ENCODE measurements at places on chromosomes 1 and 21.

DNA sequence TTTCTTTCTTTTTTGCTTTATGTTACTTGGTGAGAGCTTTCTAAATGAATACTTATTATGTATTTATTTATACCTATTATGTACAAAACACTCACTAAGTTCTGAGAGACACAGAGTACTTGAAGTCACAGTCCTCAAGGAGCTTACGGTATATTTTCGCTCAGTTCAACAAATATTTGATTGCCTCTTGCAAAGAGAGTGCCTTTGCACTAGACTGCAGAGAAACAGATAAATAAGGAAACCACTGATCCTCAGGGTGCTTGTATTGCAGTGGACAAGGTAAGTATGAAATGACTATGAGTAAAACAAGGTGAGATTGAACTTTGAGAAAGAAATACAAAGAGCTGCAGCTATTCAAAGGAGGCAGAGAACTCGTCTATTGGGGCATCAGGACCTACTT, 123.3 kb downstream of the C1orf21 start:
- no peak for DNase-seq

DNA sequence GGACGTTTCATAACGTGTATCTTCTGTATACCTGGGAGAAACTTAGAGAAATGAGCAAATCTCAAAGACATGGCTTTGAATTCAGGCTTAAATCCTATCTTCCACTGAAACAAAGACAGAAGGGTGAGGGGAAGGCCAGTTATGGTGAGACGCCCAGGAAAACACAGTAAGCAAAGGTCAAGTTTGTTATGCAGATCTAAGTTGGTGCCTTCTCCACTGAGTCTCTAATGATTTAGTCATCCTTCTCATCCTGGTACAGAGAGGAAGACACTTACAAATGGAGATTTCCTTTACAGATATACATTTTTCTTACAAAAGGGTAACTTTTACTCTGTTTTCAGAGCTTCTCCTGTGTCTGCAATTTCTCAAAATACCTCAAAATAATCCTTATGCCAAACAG, 64.4 kb downstream of the MAP3K7CL start:
- no peak for DNase-seq

- no peak for DNase-seq
These were observed 5.1 kb upstream of the SSR2 start for GRCh38 chr1:156025876-156026275.

GRCh38 chr21:37619464-37619974, 252.9 kb downstream of the DYRK1A start:
- DNase-seq, result no peak

GRCh38 chr1:243253211-243253925, 1.7 kb downstream of the CEP170 start:
- no peak for DNase-seq

DNA sequence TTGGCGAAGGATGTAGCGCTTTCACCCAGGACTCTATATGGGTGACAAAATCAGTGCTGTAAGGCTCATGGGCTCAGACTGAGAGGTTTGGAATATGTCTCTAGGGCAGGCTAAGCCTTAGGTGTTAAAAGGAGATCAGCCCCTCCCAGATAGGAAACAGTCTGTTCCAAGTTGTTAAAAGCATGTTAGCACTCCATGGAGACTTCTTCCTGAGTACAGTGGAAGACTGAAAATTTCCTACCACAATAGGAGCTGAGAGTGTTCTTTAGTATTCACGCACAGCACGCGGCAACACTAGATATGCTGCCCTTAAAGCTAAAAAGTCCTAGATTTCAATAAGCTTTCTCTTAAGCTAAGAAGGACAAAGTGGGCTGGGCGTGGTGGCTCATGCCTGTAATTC, 122.1 kb downstream of the TRABD2B start:
- DNase-seq, result no peak

GRCh38 chr1:179754041-179754624, 11.0 kb downstream of the FAM163A start:
- no peak for DNase-seq

- no peak for DNase-seq
These were observed 73.2 kb downstream of the DISC1 start for GRCh38 chr1:231699784-231700183.

GRCh38 chr1:50735443-50735842, 224.6 kb downstream of the FAF1 start:
- DNase-seq, result no peak

- DNase-seq, result no peak
These were observed 15.5 kb downstream of the IFNGR2 start for GRCh38 chr21:33418691-33419090.

DNA sequence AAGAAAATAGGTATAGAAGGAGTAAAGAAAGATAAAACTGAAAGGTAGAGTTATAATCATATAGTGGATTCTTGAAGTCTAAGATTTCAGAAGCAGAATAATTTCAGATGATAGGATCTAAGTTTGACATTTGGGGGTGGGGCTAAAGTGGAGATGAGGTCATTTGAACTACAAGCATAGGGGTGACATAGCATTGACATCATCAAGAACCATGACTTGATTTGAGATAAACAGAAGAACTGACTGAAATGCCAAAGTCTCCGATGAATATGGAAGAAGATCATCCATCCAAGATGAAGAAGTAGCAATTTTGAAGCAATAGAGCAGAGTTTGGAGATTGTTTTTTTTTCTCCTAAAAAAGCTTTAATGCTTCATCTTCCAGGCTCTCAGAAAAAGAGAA, 122.3 kb downstream of the MACF1 start:
- DNase-seq, result no peak

DNA sequence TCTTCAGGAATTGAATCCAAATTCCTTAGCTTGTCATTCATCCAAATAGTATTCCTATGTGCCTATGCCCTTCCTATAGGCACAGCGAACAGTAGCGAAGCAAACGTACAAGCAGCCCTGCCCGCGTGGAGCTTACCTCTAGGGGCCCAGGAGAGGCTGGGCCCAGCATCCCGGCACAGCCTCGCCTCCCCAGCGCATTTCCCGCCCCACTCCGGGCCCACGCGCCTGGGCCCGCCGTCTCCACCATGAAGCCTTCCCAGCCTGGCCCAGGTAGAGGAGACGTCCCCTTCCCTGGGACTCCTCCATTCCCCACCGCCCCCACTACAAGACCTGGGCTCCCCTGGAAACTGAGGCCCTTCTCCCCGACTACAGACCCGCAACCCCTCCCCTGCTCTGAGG, 245 bp upstream of the TMEM269 start:
- no peak for DNase-seq

GRCh38 chr1:230548357-230548756, 93.9 kb upstream of the COG2 start:
- no peak for DNase-seq

GRCh38 chr1:23615423-23615822, 56.1 kb upstream of the ID3 start:
- no peak for DNase-seq

GRCh38 chr1:242146652-242147051, 147.8 kb upstream of the MAP1LC3C start:
- DNase-seq, result no peak

- DNase-seq, result no peak
These were observed 134.4 kb upstream of the SMYD2 start for GRCh38 chr1:214146523-214146922.

- no peak for DNase-seq
These were observed 210.3 kb downstream of the ASTN1 start for GRCh38 chr1:176954242-176954641.

DNA sequence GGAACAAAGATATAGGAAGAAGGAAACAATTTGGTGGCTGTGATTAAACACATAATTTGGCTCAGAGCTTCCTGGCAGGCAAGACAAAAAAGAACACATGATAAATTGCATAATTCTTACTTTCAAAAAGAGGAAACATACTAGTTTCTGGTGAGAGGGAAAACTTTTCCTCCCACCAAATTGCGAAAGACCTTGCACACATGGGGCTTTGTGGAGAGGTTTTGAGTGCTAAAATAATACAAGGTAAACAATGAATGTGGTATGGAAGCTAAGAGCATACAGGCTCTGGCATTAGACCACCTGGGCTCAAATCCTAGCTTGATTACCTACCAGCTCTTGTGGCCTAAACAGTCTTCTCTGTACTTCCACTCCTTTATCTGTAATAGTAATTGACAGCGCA, 140.2 kb upstream of the HOOK1 start:
- no peak for DNase-seq

- no peak for DNase-seq
These were observed 62.1 kb downstream of the PRKCZ start for GRCh38 chr1:2112280-2112701.

GRCh38 chr1:165444897-165445370, at the start of gene RXRG:
RXRG (minus strand) TSS chr1:165445126; CDS start chr1:165444893, 233 bp downstream.
- DNase-seq, result no peak

DNA sequence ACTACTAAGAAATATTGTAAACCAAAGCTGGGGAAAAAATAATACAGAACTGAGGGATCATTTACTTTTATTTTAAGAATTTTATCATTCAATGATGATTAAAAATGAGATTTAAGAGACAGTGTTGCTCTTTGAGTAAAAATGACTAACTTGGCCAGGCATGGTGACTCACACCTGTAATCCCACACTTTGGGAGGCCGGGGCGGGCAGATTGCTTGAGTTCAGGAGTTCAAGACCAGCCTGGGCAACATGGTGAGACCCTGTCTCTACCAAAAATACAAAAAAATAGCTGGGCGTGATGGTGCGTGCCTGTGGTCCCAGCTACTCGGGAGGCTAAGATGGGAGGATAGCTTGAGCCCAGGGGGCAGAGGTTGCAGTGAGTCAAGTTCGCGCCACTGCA, 21.8 kb upstream of the PLEKHO1 start:
- DNase-seq, result no peak

GRCh38 chr1:41876576-41877445, 41.9 kb downstream of the HIVEP3 start:
- no peak for DNase-seq

DNA sequence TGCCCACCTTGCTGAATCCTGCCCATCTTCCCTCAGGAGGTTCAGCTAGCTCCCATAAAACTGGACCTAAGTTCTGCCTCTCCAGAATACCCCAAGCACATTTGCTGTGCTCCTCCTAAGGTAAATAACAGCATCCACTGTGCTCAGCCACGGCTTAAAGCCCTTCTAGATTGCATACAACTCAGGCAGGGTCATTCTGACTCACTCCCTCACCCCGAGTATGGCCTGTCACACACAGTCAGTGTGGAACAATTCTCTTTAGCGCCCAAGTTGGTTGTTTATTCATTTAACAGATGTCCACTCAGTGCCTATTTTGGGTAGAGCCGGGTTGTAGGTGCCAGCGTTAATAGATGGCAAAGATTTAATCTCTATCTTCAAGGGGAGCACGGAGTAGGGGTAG, 147.5 kb upstream of the EDN2 start:
- DNase-seq, result no peak

DNA sequence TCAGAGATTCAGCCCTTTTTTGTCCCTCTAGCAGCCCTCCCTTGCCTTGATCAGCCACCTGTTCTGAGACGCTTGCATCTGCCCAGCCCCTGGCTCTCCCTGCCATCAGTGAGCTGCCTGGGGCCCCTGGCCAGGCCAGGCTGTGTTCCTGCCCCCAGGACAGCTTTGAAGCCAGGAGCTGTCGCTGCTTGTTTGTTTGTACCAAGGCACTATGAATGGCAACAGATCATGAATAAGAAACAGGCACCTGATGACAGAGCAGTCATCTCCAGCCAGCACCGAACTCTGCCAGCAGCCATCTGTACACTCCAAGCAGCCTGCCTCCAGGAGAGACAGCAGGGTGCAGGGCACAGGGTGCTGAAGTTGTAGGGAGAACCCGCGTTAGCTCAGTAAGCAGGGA, 8.1 kb upstream of the VWA5B1 start:
- no peak for DNase-seq

DNA sequence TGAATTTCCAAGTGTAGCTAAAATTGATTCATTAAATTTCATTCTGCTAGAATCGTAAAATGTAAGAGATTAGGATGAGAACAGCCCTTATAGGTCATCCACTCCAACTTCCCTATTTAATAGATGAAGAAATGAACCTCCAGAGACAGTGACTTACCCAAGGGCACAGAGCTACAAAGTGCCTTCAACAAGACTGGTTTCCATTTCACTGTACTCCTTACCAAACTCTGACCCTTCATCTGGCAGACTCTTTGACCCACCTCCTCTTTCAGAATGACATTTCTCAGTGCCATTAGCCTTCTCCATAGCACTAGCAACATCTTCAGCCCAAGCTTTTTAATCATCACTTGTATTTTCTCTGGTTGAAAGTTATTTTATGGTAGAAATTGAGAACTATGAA, 161.3 kb downstream of the NEK7 start:
- DNase-seq, result no peak

GRCh38 chr1:39268906-39269305, 64.4 kb downstream of the MACF1 start:
- no peak for DNase-seq

- DNase-seq, result no peak
These were observed 8.2 kb upstream of the KCNE2 start for GRCh38 chr21:34355570-34355969.

GRCh38 chr1:245052258-245052657, 102.5 kb upstream of the KIF26B start:
- no peak for DNase-seq

GRCh38 chr1:24954631-24955030, 24.6 kb upstream of the RUNX3 start:
- no peak for DNase-seq

DNA sequence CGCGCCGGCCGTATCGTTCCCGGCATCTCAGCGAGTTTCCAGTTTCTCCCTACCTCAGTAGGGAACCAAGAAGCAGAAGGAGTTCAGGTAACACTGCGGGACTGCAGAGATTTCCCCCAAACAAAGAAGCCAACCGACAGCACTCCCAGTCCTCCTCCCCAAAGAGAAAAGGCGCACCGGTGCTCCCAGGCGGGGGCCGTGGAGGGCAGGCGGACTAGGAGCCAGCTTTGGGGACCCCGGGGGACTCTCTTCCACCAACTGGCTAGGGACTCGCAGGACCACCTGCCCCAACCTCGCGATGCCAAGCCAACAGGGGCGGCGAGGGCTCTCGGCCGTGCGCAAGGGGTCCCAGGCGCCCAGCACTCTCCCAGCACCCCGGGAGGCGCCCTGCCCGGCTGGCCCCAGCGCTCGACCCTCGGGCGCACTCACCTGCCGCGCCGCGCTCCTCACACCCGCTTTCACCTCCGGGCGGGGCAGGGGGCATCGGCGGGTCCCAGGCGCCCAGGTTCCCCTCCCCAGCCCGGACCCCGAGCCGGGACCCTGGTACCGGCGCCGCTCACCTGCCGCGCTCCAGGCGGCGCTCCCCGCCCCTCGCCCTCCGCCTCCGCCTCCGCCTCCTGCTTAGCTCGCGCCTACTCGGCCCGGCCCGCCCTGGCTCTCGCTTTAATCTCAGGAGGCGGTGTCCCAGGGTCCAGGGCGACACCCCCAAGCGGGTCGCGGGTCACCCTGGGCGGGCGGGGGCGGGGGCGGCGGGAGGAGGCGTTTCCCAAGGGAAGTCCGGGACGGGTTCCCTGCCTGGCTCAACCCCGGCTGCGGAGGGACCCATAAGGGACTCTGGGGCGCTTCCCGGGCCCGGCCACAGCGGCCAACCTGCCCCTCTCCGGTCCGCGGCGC, at the start of gene TMPRSS2:
Gene TMPRSS2, minus strand, starts transcription at position 638 of the 894 bp plus-strand sequence. CDS start 10,025 bp downstream, outside the sequence.
- DNase-seq, result no peak

GRCh38 chr1:155254714-155255242, 505 bp downstream of the ENTREP3 start:
- DNase-seq, result no peak

Data from stimulated activated CD8-positive, alpha-beta memory T cell treated with anti-CD3 and anti-CD28 coated beads, Interleukin-7, amount 100 ng/mL, for 4 hours (primary cell).